ENCODE measurements at places on chromosomes 16 and 17.

- no peak for DNase-seq
These were observed 36.4 kb upstream of the MED13 start for GRCh38 chr17:62101515-62101914.

GRCh38 chr16:67873435-67874370, 851 bp downstream of the EDC4 start:
- DNase-seq, result no peak

DNA sequence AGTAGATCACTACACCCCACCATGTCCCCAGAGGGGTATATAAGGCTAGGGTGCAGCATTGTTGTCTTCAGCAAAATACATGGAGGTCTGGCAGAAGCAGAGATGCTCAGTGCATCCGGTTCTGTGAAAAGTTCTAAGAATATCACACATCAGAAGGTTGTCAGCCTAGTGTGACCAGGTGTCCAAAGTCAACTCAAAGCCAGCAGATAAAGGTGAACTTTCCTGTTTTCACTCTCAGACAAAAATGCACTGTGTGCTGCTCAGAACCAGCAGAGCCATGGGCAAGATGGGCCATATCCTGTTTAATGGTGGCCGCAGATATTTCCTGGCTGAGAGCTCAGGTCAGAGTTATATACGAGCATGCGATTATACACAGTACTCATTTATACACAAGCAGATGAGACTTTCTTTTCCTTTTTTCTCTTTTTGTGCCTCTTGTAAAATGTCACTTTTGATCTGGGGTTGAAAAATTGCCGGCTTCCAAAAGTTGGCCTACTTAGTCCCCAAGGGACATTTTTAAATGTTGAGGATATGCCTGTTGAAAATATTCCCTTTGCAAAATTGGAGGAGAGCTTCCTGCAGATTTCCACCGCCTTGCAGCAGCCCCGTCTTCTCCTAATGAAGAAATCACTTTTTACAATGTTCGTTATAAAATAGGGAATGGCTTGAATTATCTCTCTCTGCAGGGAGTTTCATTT, 425.6 kb upstream of the SALL1 start:
- DNase-seq, result no peak

DNA sequence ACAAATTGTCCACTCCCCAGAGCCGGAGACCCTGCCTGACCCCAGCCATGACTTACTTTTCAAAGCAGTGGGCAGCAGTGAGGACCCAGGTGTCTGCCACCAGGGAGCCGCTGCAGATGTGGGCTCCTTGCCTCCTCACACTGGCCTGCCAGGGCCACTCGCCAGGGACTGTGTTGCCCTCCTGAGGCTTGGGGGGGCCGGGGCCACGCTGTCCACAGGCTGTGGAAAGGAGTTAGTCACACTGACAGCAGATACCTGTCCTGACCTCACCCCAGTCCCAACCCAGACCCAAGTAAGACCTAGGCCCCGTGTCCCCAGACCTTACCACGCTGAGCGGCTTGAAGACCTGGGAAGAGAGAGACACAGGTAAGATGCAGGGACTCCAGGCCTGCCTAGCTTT, 1.3 kb downstream of the PRSS53 start:
- no peak for DNase-seq

DNA sequence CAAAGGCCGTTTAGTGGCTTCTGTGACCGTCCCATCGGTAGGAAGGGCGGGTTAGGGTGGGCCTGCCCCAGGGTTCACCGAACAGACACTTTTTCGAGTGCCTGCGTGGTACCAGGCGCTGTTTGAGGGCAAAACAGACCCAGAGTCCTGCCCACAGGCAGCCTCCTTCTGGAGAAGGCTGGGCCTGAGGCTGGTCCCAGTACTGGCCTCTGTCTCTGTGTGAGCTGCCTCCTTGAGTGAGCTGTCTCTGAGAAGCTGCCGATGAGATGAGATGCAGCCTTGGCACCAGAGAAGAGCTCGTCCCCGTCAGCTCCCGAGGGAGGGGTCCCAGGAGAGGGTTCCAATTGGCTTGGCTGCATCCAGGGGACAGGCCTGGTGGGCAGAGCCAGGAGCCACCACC, 53.1 kb downstream of the NKD1 start:
- DNase-seq, result no peak

DNA sequence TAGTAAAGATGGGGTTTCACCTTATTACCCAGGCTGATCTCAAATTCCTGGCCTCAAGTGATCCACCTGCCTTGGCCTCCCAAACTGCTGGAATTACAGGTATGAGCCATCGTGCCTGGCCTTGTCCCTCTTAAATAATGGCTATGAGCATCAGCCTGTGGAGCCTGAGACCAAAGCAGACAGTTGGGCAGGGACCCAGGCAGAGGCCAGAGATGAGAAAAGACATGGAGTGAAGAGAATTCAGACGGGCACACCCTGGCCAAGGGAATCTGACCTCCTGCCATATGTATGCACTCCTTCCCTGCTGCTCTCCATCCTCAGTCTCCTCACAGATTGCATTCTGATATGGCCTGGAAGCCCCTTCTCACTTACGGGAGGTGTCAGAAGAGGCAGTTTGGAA, 98.4 kb upstream of the DNAH9 start:
- no peak for DNase-seq

DNA sequence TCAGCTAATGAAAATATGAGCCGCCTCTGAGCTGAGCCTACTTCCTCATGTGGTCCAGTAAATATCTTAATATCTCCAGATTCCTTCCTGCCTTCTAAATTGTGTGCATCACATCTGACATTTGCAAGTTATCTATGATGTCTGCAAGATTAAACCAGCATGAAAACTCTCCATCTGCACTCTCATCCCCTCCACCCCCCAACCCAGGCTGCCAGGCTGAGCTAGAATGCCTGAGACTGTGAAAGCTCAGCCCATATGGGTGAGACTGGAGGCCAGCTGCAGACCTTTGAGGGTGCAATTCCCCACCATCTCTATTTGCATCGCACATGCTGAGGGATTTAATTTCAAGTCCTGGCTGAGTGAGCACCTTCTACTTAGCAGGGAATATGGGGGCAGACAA, 82.8 kb downstream of the ASIC2 start:
- no peak for DNase-seq

- DNase-seq, result no peak
These were observed 21.8 kb downstream of the AXIN1 start for GRCh38 chr16:330741-331140.

DNA sequence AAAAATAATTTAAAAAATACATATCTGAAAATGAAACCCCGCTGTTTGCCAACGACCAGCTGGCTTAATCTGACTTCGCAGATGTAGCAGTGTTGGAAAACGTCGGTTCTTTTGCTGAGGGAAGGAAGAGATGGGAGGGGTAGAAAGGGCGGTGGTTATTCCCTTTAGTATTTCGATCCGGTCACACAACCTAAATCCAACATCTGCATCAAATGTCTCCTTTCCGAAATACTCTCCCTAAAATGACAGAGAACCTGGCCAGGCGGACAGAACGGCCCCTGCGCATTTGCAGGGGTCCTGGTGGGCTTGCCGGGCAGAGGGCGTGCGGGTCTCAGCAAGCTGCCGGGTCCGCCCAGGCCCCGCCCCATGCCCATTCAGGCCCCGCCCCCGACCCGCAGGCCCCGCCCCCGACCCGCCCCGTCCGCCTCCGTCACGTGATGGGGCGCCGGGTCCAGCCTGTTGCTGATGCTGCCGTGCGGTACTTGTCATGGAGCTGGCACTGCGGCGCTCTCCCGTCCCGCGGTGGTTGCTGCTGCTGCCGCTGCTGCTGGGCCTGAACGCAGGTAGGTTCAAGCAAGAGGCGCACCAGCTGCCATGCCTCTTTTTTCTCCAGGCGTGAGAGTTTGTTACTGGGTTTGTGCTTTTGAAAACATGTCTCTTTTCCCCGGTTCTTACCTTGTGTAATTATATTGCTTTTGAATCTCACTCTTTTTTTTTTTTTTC, at the start of gene SCPEP1:
Gene SCPEP1 (plus strand): TSS at position 459 of the 723 bp plus-strand sequence. CDS start 29 bp downstream, at position 488.
- DNase-seq, result peak; percentile 80

DNA sequence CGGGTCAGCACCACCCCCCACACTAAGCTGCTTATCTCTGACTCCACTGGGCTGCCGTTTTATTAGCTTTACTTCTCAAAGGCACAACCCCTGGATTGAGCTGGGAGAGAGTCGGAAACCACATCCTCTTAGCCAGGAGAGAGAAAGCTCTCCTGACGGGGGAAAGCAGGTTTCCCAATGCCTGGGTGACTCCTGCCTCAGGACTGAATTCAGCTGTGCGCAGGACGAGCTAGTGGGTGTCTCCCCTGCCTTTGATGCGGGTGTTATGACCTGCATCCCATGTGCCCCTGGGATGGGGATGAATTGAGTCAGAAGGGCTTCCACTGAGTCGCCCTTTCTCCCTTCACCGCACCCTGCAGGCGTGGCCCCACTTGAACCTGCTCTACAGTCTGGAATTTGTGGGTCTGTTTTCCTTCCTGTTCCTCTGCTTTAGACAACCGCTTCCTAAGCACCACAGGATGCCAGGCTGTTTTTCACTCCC, 819.2 kb upstream of the EEF2KMT start:
- no peak for DNase-seq

- DNase-seq, result no peak
These were observed 427.1 kb downstream of the GRIN2A start for GRCh38 chr16:9755081-9755480.

DNA sequence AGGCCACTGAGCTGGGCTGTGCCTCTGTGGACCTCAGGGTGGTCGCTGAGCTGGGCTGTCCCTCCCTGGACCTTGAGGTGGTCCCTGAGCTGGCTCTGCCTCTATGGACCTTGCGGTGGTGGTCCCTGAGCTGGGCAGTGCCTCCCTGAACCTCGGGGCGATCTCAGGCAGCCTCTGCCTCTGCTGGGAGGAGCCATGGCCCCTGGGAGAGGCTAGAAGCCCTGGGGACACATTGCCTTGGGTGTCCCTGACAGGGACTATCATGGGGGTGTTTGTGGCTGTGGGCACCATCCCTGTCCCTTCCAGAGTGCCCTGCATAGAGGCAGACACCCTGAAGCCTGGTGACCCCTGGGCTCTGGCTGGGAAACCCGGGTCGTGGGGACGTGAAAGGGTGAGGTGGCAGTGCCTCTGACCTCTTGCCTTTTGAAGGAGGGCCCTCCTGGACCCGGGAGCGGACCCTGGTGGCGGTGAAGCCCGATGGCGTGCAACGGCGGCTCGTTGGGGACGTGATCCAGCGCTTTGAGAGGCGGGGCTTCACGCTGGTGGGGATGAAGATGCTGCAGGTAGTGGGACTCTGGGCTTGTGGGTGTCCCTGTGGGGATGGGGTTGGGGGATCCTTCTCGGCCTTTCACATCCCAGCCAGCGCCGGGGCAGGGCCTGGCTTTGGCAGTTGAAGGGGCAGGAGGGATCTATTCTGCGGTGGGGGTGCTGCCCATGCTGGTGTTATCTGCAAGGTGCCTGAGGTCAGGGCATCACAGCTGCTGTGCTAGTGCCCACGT, 1.8 kb downstream of the NME4 start:
- DNase-seq, result no peak

- no peak for DNase-seq
These were observed 7.6 kb upstream of the NLRC5 start for GRCh38 chr16:56981729-56982271.

DNA sequence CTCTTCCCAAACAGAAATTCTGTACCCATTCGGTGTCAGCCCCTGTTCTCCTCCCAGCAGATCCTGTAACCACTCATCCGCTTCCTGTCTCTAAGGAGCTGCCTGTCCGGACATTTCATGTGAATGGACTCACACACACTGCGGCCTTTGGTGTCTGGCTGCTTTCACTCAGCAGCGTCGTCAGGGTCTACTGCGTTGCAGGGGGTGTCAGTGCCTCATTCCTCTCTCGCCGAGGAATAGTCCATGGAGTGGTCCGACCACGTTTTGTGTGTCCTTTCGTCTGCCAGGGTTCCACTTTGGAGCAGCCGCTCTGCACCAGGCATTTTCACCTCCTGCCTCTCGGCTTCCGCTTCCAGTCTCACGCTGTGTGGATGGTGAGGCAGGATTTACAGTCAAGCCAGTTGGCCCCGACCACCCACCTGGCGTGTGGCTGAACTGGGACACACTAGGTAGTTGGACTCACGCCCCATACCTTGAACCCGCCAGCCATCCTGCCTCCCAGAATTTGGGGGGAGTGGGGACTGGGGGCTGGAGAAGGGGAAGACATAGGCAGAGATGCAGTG, 188.2 kb upstream of the CIBAR2 start:
- DNase-seq, result no peak

DNA sequence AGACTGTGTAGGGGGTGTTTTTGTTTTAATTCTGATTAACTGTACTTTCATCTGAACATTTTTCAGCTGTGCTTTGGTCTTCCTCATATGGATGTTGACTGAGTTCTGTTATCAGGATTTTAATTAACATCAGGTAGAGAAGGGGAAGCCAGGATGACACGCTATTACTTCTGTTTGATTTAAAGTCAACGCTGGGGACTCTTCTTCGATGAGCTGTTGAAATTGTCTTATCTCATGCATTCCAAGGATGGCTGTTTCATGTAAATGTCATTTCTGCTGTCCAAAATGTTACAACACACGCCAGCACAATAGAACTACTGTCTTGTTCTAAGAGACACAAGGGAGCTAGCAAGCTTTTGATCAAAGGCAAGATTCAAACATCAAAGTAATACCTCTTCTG, 263.3 kb upstream of the CDH5 start:
- no peak for DNase-seq

DNA sequence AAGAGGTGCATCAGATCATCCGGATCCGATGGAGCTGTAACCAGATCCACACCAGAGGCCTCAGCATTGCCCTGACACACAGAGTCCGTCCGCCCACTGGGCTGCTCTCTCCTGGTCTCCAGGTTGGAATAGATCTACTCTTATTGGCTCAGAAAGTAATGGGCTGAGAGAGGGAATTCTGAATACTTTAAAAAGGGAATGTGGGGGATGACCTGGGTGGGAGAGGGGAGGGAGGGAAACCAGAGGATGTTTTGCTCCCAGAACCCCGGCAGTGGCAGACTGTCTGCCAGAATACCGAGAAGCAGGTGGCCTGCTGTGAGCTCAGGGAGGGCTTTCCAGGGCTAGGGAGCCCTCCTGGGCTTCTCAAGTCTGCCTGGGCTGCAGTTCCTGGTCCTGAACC, 126.5 kb downstream of the ENGASE start:
- no peak for DNase-seq

DNA sequence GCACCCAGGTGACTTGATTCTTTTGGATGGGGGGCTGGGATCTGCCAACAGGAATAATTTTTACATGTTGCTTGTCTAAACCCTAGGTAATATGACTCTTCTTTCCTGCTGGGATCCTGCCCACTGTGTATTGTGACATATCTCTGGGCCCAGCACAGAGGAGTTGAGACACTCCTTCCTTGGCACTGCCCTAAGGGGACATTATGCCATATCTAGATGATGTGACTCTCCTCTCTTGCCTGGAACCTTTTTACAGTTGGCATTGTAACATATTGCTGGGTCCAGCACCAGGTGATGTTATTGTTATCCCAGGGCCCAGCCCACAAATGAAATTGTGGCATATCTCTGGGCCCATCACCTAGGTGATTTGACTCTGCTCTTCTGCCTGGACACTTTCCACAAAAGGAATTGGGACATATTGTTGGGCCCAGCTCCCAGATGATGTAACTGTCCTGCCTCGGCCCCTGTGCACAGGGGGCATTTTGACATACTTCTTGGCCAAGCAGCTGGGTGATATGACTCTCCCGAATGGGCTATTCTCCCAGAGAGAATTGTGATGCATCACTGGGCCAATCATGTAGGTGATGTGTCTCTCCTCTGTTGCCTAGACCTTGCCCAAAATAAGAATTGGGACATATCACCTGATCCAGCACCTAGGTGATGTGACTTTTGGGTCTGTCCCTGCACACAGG, 1837.7 kb downstream of the TP53TG3F start:
- DNase-seq, result no peak
